OCI-LY7 (cell line): ENCODE measurements at places on chromosomes 3 and 15. TPM values are rescaled to one million over a fixed set of nuclear protein-coding genes. Genes with fewer than 3 reads are reported as not detected.
A peak's percentile ranks its signal among the peaks of the same experiment; 100 is the strongest.

Gene PCSK6
- total RNA-seq: 0.57 TPM in 1 of 2 replicates, not detected in the other

Gene TRPM1
- not detected in 2 replicates for total RNA-seq

Gene CDC25A
- 72.9 and 75.4 TPM in 2 replicates for total RNA-seq

Gene ROBO2
- total RNA-seq: 4.1 and 4.8 TPM in 2 replicates

Gene GHRL
- total RNA-seq: 0.42 and 0.77 TPM in 2 replicates

Gene CHRNA3
- total RNA-seq: not detected in 2 replicates

Gene DISP2
- 0.25 and 0.26 TPM in 2 replicates for total RNA-seq

Gene CPNE4
- total RNA-seq: not detected in 2 replicates

Gene KBTBD13
- not detected in 2 replicates for total RNA-seq

Gene CFAP20DC
- total RNA-seq: 1.1 and 1.8 TPM in 2 replicates

Gene FBXO40
- total RNA-seq: not detected in 2 replicates

Gene CAMP
- total RNA-seq: 33.6 and 56.8 TPM in 2 replicates

GRCh38 chr15:38192496-38192895, 60.1 kb upstream of the SPRED1 start:
- peak; percentile 95 for DNase-seq

GRCh38 chr15:67165254-67166253, 88.9 kb downstream of the AAGAB start:
- DNase-seq: no peak

DNA sequence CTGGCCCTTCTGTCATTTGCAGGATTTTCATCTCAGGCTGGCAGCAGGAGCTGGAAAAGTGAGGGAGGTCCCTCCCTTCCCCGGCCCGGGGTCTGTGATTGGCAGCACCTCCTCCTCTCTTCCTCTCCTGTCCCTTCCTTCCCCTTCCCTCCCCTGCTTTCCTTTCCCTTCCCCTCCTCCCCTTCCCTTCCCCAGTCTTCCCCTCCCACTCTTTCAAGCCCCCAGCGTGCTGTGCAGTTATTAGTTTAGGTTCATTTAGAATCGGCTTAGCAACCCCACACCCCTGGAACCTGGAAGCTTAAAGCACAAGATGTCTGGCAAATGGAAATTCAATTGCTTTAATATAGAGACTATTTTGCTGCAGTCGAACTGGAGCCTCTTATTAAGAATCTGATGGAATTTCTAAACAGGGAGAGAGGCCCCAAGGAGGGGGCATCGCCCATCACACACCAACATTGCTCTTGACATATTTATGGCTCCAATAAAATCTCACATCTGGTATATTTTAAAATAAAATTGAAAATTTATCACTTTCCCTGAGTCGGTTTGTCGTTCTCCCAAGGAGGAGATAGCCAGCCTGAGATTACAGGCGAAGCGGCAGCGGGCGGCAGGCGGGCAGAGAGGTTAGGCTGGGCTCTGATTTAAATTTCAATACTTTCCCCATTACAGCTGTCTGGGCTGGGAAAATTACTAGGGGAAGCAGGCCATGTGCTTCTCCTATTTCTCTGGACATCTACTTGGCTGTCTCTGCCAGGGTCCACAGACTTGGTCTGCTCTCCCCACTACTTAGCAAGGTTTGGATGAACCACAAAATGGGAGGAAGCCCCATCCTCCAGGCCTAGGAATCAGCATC, 98.9 kb downstream of the LINGO1 start:
- DNase-seq: no peak

DNA sequence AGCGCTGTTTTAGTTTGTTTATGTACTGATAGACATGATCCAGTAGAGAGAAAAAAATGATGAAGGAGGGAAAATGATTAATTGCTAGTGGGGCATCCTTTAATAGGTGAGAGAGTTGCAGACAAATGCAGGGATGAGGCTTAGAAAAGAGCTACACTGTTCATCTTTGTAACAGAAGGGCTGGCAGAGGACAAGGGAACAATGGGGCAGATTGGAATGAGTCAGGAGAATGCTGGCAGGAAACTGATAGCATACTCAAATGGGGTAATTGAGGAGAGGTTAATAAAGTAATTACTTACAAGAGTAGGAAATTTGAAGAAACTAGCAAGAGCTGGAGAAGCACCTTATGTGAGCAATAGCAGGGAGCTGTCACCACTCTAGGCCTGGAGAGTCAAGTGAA, 170.9 kb downstream of the OXSM start:
- no peak for DNase-seq

DNA sequence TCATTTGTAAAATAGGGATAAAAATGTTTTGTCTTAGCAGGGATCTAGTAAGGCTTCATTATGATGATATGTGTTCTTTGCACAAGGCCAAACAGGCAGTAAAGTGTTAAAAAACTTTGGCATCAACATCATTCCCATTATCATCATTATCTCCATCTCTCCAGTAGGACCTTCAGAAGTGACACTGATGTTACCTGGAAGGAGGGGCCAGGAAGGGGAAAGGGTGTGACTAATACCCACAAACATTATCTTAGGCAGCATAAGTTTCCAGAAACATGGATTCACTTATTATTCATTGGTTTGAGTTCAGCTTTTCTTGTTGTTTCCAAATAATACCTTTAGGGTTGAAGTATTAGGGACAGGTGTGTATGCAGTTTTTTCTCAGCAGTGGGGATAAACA, 399.6 kb downstream of the PTPRG start:
- DNase-seq: no peak

GRCh38 chr15:99716540-99717095, 16.6 kb downstream of the LYSMD4 start:
- DNase-seq: no peak

- no peak for DNase-seq
Observed at GRCh38 chr3:113409676-113410075, 31.6 kb downstream of the CFAP44 start.

DNA sequence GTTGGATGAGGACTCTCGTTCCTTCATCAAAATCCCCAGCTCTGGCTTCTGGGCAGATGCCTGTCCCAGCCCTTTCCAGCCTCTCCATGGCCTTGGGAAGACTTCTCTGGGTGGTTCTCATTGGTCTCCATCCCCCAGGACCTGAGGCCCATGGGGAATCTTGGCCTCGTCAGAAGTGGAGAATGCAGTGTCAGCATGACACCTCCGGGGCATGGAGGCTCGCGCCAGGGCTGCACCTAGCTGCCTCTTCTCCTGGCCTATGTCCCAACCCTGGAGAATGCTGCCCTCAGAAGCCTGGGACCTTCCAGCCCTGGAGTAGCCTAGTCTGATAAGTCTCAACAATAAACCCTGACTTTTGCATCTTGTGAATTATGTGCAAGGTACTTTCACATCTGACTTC, 3.0 kb downstream of the KBTBD13 start:
- DNase-seq: no peak

- no peak for DNase-seq
Observed at GRCh38 chr3:166243511-166243910, 406.3 kb upstream of the BCHE start.

- DNase-seq: no peak
Observed at GRCh38 chr3:140406655-140407054, 271.2 kb upstream of the TRIM42 start.

- no peak for DNase-seq
Observed at GRCh38 chr3:186502966-186503712, 41.0 kb downstream of the CRYGS start.

DNA sequence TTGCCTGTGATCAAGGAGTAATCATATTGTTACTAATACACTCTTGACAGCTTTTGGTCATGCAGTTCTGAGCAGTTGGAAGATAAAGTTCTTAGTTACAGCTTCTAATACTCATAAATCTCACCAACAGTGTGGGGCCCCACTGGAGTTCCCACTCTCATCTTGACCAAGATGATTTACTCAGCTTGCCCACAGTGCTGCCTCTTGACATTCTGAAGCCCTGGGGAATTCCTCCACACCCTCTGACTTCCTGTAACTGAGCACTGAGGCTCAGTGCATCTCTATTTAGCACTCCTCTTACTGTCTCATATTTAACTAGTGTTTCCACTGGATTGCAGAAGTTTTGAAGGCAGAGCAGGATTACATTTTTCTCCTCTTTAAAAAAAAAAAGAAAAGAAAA, 1.9 kb upstream of the ARL6IP5 start:
- peak; percentile 85 for DNase-seq

DNA sequence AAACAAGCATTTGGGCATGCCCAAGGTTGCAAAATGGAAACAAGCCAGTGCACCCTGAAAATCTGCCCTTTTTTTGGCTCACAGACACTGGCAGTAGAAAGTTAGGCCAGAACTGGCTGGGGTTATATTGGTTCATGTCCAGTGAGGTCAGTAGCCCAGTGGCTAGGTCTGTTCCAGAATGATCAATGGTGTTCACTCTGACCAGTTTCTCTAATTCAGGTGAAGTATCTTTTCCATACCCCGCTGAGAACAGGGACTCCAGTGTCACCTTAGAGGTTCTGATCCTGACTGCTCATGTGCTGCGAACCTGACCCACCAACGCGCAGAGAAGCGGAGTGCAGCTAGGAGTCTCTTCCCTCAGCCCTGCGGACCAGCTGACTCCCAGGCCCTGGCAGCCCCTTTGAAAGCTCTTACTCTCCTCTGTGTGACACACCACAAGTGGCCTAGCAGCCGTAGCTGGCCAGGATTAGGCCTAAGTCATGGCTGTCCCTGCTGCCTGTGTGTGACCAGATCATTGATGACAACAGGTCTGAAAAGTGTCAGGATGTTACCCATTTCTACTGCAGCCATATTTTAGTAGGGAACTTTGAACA, 123.5 kb downstream of the GHSR start:
- DNase-seq: no peak

- DNase-seq: no peak
Observed at GRCh38 chr15:93801206-93801605, 430.2 kb upstream of the MCTP2 start.

- no peak for DNase-seq
Observed at GRCh38 chr3:59572106-59572505, 522.3 kb upstream of the CFAP20DC start.

- DNase-seq: peak; percentile 57
Observed at GRCh38 chr3:9500108-9501050, 53.2 kb downstream of the LHFPL4 start.

GRCh38 chr15:81914734-81915256, 131.0 kb downstream of the MEX3B start:
- DNase-seq: no peak
